ENCODE measurements at places on chromosomes 16 and 17.

DNA sequence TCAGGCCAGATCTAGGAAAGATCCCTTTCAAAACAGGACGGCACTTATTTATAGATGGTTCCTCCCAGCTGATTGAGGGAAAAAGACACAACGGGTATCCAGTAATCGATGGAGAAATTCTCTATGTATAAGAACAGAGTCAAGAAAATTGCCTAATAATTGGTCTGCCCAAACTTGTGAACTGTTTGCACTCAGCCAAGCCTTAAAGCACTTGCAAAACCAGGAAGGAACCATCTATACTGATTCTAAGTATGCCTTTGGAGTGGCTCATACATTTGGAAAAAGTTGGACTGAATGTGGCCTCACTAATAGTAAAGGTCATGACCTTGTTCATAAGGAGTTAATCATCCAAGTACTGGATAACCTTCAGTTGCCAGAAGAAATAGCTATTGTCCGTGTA, 5.9 kb downstream of the HPR start:
- no peak for DNase-seq

DNA sequence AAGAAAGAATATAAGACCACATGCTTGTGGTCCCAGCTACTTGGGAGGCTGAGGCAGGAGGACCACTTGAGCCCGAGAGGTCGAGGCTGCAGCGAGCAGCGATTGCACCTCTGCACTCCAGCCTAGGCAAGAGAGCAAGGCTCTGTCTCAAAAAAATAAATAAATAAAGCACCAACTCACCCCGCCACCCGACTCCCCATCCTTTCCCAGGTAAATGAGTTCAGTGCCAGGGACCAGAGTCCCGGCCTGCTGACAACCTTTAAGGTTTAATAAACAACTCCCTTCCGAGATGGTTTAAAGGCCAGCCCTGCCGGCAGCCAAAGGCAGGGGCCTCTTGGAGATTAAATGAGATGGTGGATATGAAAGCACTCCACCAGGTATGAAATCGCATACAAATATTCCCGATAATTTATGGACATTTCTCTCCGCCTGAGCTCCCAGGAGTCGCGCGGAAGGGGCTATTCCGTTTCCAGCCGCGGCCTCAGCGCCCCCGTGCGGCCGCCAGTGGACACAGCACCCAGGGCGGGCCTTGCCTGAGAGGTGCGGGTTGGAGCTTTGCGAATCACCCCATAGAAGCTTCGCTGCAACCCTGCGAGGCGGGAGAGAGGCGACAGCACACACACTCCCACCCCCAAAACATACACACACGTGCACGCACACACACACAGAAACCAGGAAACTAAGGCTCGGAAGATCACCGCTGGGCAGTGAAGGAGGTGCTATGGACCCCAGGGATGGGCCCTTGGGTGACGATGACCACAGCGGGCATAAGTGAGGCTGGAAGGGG, 4.0 kb upstream of the RPL38 start:
- DNase-seq, result peak; percentile 47

DNA sequence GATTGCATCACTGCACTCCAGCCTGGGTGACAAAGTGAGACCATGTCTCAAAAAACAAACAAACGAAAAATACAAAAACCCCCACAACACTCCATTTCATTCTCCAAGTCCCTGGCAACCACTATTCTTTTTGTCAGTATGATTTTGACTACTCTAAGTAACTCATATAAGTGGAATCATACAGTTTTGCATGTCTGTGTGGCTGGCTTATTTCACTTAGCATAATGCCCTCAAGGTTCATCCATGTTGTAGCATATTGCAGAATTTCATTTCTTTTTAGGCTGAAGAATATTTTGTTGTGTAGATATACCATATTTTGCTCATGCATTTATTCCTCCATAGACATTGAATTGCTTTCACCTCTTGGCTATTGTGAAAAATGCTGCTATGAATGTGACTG, 81.7 kb upstream of the GAS7 start:
- no peak for DNase-seq

GRCh38 chr16:70437017-70437581, 1.8 kb downstream of the ST3GAL2 start:
- DNase-seq, result no peak

GRCh38 chr17:34389126-34389750, 26.2 kb upstream of the CCL1 start:
- DNase-seq, result no peak

- no peak for DNase-seq
These were observed 26.3 kb downstream of the CNTNAP1 start for GRCh38 chr17:42708588-42708987.

- DNase-seq, result no peak
These were observed 10.6 kb downstream of the LIG3 start for GRCh38 chr17:34990921-34991365.

DNA sequence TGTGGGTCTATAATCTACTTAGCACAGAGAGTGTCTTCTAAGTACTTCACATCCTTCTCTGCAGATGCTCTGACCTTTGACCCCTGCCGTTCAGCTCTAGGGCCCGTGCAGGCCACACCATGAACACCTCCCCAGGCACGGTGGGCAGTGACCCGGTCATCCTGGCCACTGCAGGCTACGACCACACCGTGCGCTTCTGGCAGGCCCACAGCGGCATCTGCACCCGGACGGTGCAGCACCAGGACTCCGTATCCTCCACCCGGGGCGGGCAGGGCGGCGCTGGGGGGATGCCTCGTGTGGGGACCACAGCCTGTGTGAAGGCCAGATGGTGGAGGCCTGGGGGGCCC, 686 bp downstream of the MLST8 start:
- no peak for DNase-seq

- DNase-seq, result no peak
These were observed 91.4 kb downstream of the ANKRD11 start for GRCh38 chr16:89398924-89399323.

GRCh38 chr17:81648013-81648706, 8.2 kb downstream of the PDE6G start:
- DNase-seq, result no peak

DNA sequence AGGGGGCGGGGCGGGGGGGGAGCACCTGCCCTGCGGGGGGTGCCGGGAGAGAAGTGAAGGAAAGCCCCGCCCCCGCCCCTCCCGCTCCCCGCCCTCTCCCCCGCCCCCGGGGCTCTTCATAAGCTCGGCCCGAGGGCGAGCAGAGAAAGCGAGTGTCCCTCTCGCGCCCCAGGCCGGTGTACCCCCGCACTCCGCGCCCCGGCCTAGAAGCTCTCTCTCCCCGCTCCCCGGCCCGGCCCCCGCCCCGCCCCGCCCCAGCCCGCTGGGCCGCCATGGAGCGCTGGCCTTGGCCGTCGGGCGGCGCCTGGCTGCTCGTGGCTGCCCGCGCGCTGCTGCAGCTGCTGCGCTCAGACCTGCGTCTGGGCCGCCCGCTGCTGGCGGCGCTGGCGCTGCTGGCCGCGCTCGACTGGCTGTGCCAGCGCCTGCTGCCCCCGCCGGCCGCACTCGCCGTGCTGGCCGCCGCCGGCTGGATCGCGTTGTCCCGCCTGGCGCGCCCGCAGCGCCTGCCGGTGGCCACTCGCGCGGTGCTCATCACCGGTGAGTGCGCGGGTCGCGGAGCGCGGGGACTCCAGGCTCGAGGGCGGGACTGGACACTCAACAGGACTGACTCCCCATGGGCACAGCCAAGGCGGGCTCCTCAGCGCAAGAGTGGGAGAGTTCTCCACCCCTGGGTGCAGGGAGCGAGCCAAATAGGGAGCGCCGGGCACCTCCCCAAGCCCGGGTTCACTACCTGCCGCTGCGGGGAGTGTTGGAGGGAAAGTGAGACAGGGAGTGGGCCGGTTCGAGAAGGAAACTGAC, at the start of gene HSD11B2:
Gene HSD11B2, plus strand, starts transcription at position 145 of the 798 bp plus-strand sequence. Its CDS starts 128 bp downstream, at position 273.
- no peak for DNase-seq

DNA sequence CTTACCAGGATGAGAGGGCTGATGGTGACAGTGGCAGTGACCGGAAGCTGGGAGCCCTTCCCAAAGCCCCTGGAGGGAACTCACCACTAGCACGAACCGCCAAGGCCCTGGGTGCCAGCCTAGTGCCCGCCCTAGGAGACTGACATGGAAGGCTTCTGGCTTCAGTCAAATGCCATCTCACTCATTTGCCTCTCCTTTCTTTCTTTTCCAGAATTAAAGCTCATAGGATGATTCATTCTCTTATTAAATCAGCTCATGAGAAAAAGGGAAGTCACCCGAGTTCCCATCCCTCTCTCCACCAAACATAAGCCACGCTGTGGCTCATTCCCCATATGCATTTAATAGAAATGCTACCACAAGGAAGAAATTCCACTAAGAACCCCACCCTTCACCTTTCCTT, 12.1 kb downstream of the CUEDC1 start:
- no peak for DNase-seq

GRCh38 chr16:70788668-70789594, 12.0 kb downstream of the VAC14 start:
- no peak for DNase-seq

DNA sequence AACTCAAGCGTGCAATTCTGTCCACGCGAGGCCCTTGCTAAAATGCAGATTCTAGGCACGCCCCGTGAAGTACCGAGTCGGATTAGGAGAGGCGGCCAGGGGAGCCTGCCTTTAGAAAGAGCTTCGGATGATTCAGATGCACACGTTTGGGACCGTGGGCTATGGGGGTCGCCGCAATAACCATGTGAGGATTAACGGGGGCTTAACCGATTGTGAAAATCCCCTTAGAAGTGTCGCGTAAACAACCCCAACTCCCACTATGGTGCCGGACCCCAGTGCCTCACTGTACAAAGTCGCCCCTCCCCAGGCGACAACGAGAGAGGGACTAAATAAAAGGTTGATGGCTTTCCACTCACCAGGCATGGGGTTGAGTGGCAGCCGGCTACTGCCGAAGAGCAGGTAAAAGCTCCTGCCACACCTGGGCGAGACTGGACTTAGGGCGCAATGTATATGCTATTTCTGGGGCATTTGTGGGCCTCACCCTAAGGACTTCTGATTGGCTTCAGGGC, 635 bp upstream of the SP2 start:
- no peak for DNase-seq

GRCh38 chr17:80023481-80024205, 12.0 kb downstream of the TBC1D16 start:
- no peak for DNase-seq

DNA sequence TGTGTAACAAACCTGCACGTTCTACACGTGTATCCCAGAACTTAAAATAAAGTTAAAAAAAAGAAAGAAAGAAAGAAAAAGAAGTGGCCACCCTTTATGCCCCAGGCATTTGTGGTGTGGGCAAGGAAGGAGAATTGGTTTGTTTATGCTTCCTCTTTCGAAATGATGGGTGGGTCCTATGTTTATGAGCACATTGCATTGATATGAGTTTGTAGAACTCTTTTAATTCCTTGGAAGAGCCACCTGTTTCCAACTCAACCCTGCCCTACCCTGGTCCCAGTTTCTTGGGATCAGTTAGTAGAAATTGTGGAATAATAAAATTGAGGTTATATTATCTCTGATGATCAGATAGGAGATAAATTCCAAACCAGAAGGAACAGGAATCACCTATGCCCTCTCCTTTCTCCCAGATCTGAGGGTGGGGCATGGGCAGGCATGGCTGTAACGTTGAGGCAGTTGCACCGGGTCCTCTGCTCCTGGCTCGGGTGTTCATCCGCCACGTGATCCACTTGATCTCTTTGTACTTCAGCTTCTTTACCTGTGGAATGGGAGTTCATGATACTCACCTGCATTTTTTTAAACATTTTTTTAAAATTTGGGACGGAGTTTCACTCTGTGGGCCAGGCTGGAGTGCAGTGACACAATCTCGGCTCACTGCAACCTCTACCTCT, 15.9 kb downstream of the CHAD start:
- no peak for DNase-seq
